ENCODE measurements at places on chromosomes 1 and 21.

- DNase-seq: no peak
These were observed 83.0 kb downstream of the RYR2 start for GRCh38 chr1:237124856-237125462.

DNA sequence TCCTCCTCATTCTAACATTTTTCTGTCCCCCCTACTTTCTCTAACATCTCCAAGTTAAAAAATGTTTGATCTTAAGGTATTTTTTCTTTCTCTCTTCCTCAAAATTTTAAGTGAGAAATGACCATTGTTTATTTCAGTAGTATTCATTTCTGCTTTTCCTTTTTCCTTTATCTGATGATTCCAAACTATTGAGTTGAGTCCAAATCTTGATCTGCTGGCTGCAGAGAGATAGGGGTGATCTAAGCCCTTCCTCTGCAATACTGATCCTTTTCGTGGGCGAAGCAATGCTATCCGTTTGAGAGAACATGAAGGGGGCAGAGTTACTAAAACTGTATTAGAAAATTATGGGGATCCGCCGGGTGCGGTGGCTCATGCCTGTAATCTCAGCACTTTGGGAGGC, 516 bp upstream of the NMNAT2 start:
- no peak for DNase-seq

DNA sequence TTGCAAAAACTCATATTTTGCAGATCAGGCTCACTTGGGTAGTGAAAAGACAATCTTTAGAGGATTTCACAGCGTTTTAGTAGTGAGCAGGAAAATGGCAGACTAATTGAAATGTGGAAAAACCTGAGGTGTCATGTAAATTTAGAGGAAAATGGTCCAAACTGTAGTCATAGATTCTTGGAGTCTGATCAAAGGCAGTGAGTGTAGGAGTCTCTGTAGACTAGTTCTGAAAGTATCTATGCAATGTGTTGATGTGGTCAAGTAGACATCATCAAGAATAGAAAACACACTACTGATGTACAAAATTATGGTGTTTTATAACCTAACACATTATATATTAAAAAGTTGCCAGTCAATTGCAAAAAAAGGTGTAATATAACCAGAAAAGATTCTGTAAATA, 143.2 kb upstream of the C1orf105 start:
- no peak for DNase-seq

GRCh38 chr1:160656737-160657136, 9.9 kb upstream of the SLAMF1 start:
- DNase-seq: no peak

- DNase-seq: no peak
These were observed 887.4 kb upstream of the B3GALT2 start for GRCh38 chr1:194073833-194074232.

DNA sequence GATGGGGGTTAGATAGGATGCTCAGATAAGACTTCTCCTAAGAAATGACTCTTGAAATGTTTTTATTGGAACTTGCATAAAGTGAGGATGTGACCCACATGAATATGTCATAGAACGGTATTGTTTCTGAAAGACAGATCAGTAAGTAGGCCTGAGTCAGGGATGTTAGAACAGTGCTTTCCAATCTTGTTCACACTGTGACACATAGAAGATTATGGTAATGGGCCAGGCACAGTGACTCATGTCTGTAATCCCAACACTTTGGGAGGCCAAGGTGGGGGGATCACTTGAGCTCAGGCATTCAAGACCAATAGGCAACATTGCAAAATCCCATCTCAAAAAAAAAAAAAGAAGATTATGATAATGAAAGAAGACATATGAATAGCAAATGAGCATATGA, 32.9 kb downstream of the FMO4 start:
- DNase-seq: no peak

DNA sequence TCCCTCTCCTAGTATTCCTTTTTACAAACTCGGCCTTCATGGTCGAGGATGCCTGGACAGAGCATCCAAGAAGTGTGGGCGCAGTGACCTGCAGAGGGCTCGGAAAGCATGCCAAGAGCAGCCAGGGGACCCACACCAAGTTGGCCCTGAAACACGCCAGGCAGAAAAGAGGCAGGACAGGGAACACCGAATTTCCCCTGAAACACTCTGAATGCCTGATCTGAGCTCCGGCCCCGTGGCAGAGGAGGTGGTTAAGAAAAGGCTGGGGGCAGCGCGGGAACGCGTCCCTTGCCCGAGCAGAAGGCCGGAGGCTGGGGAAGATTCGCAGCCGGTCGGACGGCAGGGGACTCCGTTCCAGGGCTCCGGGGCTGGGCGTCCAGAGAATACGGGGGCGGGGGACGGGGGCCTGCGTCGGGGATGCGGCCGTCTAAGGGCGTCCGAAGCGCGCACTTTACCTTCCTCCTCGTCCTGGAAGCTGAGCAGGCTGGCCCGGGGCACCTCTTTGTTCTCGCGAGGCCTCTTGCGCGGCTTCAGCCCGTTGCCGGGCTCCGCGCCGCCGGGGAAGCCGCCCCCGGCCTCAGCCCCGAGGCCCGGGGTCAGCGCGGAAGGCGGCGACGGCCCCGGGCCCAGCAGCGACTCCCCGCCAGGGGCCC, 558 bp downstream of the PAXBP1 start:
- peak; percentile 16 for DNase-seq

- DNase-seq: no peak
These were observed 213.0 kb downstream of the BRINP2 start for GRCh38 chr1:177383715-177384114.

DNA sequence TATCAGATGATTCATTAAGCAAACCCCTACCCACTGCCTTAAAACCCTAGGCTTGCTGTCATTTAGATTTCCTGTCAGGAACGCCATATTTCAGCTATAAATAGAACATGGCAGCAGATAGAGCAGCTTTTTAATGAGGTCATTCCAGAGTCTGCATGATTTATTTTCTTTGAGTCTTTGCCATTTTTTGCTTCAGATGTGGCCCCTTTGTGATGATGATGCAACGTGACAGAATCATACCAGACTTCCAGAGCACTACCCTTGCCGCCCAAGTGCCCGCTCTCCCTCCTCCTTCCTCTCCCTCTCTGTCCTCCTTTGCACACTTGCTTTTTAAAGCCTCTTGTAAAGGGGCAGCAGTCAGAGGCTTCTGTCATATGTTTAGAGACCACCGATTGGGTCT, 55.5 kb upstream of the TRIM67 start:
- no peak for DNase-seq

DNA sequence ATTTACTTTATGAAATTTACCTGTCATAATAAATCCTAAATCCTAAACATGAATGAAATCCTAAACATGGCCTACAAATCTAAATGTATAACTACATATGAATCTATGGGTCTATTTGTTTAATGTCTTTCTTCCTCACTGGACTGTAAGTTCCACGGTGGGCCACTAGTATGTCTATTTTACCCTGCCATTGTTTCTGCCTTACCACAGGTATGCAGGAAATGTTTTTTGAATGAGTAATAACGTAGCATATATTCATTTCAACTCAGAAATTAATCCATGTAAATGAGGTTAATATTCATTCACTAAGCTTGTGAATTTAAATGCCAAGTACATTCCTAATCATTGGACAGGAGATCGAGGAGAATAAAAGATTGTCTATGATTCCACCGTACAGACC, 35.3 kb downstream of the B3GALNT2 start:
- no peak for DNase-seq

DNA sequence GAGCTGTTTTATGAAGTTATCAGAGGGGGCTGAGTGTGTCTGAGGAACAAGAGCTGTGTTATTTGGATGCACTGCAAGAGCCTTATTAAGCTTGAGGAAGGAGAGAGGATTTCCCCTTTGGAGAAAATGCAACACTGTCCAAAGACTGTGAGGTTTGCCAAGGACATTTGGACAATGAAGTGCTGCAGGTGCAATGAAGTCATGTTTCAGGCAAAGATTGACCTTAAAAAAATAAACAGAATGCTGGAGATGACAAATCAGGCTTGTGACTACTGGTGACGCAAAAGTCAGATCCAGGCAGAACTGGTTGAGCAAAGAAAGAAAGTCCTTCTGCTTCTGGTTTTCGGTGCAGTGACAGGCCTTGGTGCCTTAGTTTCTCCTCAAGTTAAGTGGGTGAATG, 125.2 kb upstream of the KIAA0040 start:
- no peak for DNase-seq

DNA sequence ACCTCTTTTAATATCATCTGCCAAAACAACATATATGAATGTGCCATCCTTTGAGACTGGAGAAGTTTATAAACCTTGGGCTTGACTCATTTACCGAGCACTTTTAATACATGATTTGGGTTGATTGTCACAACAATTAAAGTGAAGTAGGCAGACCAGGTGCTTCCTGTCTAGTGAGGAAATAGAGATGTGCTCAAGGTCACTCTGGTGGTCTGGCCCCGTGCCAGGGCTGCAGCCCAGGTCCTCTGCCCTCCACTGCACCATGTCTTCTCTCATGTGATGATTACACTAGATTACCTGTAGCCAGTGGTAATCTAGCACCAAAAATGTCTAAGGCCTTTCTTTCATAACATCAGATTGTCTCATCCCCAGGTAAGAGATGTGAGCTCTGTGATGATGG, 61.8 kb upstream of the LAMC2 start:
- no peak for DNase-seq

DNA sequence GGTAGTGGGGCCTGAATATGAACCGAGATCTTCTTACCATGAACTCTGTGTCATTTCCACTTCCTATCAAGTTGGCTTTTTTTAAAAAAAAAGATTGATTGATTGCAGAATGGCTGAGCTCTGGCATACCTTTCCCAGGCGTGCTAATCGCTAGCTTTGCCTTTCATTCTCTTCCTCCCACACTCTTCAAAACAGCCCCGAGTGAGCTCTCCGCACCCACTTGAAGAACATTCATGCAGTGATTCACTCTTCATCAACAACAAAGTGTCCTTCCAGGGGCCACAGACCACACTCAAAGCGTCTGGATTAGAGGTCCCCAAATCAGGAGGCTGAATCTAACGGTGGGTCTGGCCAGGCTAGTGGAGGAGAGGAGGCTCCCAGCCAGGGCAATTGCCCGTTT, 96.3 kb upstream of the GALNT2 start:
- no peak for DNase-seq

- no peak for DNase-seq
These were observed 7.7 kb downstream of the P3H1 start for GRCh38 chr1:42759114-42759513.

DNA sequence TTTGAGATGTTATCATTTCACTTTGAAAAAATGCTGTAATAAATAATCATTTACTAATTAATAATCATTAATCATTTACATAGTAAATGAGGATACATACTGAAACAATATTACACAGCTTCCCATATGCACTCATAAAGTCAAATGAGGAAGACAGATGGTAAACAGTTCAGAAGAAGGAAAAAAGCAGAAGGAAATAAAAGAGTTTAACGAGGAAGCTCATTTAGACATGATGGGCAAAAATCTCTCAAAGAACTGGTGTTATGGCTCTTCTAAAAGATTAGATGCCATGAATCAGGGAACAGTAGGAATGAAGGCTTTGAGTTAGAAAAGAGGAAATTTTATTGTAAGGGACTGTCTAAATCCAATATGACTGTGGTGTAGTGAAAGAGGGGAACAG, 347.6 kb downstream of the PTPRC start:
- DNase-seq: no peak

DNA sequence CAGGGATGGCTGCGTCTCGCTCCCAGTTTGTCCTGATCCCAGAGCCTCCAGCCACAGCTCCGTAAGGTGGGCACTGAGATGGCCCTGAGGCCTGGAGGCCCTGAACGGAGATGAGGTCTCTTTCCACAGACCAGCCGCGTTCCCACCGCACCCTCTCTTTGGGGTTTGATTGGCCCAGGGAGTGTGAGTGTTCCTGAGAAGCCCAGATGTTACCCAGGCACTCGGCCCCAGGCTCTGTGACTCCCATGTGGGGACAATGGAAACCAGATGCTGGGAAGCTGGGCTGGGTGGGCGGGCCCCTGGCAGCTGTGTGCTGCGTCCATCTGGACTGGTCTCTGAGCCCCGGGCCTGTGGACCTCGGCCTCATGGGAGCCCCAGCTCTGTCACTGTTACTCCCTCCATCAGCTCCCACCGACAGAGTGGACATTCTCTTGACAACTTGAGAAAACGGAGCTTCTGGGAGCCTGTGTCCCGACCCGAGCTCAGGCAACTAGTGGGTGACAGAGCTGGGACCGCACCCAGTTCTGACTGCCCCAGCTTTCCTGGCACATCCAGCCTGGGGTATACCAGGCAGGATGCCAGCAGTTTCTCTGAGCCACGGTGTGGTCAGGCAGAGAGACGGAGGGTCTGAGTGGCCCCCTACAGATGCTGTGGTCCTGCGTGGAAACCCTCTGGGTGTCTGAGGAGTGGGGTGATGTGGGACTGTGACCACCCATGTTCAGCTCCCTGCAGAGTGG, 9.8 kb upstream of the COL6A1 start:
- DNase-seq: peak; percentile 73

GRCh38 chr1:225767634-225768540, 9.7 kb upstream of the SRP9 start:
- peak; percentile 49 for DNase-seq

GRCh38 chr21:36630485-36631206, 68.3 kb upstream of the SIM2 start:
- peak; percentile 27 for DNase-seq

DNA sequence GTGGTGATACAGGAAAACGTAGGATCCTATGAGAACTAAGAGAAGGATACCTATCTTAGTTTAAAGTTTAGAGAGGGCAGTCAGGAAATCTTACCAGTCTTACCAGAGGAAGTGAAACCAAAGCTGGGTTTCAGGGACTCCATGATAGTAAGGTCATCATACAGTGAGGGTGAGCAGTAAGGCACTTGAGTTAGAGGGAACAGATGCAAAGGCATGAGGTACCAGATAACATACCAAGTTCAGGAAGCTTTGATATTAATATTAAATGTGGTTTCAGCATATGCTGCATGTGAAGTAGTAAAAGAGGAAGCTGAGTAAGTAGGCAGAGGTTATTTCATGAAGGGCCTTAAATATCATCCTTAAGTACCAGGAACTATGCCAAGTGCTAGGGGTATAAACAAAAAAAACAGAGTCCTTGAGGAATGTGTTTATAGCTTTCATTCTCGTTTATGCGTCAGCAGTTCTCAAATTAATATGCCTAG, 16.9 kb downstream of the ATG4C start:
- peak; percentile 38 for DNase-seq

GRCh38 chr1:48202030-48202752, 20.3 kb upstream of the SLC5A9 start:
- peak; percentile 67 for DNase-seq

- DNase-seq: no peak
These were observed 2.0 kb upstream of the RCC2 start for GRCh38 chr1:17441265-17441992.

- DNase-seq: no peak
These were observed 12.3 kb downstream of the BTG2 start for GRCh38 chr1:203317429-203318228.

GRCh38 chr1:88163187-88163586, 520.9 kb upstream of the PKN2 start:
- no peak for DNase-seq

Data from NCI-H524 (cell line).